ENCODE measurements at places on chromosomes 5 and 9.

- DNase-seq, result peak; percentile 76
These were observed 2.0 kb downstream of the NR2F1-AS1 start for GRCh38 chr5:93578813-93579691.

- DNase-seq, result peak; percentile 21
These were observed at the start of gene PTGS1 for GRCh38 chr9:122370869-122371755. TSS of gene PTGS1 (plus strand) at chr9:122371024. CDS start at chr9:122371085, 61 bp downstream.

- DNase-seq, result no peak
These were observed 41.1 kb downstream of the FAM174A start for GRCh38 chr5:100576217-100576751.

DNA sequence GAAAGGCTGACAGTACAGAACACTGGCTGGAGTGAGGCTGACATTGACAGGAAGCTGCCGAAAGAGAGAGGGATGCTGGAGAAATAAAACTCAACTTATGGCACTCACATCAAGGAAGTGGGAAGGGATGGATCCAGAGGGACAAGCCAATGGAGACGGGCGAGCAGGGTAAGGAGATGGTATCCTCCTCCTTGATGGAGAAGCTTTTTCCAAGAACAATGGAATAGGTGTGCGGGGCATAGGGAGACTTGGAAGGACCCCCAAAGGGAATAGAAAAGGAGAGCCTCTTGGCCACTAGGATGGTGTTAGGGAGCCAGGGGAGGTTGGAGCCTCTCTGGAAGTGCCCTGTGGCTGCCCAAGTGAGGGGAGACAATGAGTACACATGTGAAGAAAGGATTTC lies 58.4 kb upstream of the GRHPR start:
- no peak for DNase-seq

GRCh38 chr5:107368615-107369014 lies 302.1 kb downstream of the EFNA5 start:
- DNase-seq, result no peak

DNA sequence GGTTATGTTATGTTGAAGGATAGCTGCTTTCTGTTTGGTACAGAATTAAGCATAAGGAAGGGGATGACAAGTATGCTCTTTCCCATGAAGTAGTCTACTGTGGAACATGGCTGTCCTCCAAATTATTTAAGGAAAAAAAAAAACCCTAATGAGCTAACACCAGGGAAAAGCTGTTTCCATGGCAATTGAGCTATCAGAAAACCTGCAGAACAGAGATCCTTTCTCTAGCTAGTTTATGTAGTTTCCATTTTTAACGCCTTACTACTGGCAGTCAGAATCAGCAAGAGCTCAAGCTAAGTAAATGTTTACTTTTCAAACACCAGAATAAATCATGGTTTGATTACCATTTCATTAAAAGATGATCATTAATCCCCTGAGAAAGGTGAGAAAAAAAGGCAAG lies 287.4 kb upstream of the TARS1 start:
- DNase-seq, result no peak

- DNase-seq, result no peak
These were observed 46.1 kb downstream of the STK10 start for GRCh38 chr5:172141949-172142319.

DNA sequence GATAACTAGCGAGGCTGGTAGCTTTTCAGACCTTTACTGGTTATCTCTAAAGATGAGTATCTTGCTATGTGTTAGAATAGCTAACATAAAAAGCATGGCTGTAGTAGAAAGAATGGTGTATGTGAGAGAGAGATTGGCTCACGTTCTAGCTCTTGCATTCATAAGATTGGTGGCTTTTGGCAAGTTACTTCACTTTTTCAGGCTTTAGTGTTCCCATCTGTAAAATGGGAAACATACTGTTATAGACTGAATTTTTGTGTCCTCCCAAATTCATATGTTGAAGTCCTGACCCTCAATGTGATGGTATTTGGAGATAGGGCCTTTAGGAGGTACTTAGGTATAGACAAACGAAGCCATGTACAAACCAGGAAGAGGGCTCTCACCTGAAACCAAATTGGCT lies 302.4 kb upstream of the KLF4 start:
- DNase-seq, result no peak

- no peak for DNase-seq
These were observed 492.7 kb downstream of the RASEF start for GRCh38 chr9:82570226-82570625.

DNA sequence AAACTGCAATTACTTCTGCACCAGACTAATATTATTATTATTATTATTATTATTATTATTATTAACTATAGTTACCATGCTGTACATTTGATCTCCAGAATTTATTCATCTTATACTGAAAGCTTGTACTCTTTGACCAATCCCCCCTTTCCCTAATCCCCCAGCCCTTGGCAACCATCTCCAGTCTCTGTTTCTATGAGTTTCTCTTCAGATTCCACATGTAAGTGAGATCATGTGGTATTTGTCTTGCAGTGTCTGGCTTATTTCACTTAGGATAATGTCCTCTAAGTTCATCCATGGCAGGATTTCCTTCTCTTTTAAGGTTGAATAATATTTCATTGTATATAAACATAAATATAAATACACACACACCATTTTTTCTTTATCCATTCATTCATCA lies 287.0 kb upstream of the DAB2 start:
- no peak for DNase-seq

- no peak for DNase-seq
These were observed 23.3 kb downstream of the CCNH start for GRCh38 chr5:87389296-87390034.

- no peak for DNase-seq
These were observed 94.8 kb upstream of the ADRA1B start for GRCh38 chr5:159821461-159821940.

DNA sequence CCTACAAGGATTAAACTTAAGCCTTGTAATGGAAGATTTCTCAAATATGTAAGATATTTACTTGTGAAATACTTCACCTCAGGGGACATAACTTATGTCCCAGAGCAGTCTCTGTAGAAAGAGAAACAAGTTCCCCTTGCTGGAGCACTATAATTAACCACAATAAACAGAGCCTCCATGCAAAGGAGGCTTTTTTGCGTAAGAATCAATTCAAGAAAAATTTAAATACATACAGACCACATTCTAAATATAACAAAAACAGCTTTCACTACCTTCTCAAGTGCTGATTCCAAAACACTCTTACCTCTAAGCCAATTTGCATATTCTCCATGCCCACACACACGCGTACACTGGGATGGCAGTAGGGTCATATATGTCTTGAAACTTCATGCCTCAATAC lies 30.7 kb upstream of the CCNB1 start:
- no peak for DNase-seq

Measured in neural crest cell (in vitro differentiated cells).